ENCODE measurements at places on chromosomes 6 and 20.

GRCh38 chr20:3398681-3399252 is 8.7 kb downstream of the DNAAF9 start:
- no peak for DNase-seq

GRCh38 chr6:21780141-21780540 is 186.6 kb downstream of the SOX4 start:
- no peak for DNase-seq

DNA sequence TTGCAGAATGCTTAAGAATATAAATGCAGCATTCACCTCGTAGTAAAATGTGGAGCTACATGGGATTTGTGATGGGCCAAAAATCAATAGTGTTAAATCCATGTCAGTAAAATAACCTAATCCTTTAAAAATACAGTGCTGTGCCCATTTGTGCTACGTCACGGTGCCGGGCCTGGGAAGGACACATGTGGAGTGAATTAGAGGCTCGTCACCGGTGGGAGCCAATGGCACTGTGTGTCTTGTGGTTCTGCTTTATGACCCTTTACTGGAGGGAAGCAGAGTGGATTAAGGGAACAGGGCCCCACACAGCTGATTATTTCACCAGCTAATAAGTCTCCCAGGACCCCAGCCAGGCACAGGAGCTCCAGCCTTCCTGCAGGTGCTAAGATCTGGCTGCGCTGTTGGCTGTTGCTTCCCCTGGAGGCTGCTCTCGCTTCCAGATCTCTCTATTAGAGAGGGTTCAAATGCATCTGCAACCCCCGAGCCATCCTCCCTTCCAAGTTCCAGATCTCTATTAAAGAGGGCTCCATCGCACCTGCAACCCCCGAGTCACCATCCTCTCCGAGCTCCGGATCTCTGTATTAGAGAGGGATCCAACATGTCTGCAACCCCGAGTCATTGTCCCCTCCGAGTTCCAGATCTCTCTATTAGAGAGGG is 405.8 kb downstream of the CDH4 start:
- DNase-seq, result no peak

GRCh38 chr6:66993272-66993671 is 1286.2 kb upstream of the EYS start:
- DNase-seq, result no peak

- no peak for DNase-seq
These were observed 16.0 kb downstream of the LINC00237 start for GRCh38 chr20:21090111-21090618.

DNA sequence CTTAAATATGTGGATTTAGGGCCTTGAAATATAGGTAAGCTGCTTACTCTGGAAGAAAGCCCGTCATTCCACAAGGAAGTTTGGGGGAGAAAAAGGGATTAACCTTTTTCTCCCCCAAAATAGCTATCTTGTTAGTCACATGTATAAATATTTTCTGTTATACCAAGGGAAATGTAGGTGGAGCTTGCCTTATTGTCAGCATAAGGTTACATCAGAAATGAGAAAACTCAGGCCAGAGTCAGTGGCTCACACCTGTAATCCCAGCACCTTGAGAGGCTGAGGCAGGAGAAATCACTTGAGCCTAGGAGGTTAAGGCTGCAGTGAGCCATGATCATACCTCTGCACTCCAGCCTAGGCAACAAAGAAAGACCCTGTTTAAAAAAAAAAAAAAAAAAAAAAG is 129.9 kb downstream of the LRFN2 start:
- no peak for DNase-seq
